Fibroblast of skin of abdomen (primary cell): ENCODE measurements at places on chromosomes 4 and X.

DNA sequence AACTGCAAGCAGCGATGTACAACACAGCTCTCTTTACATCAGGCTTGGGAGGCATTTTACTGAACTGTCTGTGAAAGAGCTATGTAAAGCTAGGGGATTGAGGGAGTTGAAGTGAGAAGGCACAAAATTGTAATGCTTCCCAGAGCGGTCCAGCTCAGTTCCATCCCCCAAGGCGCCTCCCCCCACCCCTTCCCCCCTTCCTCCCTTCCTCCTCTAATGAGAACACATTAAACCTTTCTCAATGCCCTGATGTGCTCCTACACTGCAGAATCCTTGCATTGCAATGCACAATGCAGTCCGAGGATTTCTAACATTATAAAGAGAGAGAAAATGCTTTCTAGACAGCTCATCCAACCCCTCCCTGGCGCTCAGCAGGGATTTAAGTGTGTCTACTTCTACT, 73.9 kb downstream of the CXXC4 start:
- peak; percentile 45 for DNase-seq

DNA sequence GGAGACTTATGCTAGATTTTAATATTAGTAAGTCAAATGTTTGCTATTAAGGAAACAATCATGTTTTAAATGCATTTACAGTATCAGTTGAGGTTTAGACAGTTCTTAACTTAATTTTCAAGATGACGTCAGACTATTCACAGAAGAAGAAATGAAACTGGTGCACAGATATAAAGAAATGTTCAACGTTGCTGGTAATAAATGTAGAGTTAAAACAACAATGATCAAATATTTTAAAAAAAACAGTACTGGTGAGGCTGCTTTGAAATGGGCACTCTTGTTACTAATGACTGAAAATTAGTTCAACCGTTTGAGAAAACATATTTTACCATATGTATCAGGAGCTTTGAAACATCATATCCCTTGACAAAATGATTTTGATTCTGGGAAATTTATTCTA, 44.2 kb downstream of the ABHD18 start:
- DNase-seq, result no peak

DNA sequence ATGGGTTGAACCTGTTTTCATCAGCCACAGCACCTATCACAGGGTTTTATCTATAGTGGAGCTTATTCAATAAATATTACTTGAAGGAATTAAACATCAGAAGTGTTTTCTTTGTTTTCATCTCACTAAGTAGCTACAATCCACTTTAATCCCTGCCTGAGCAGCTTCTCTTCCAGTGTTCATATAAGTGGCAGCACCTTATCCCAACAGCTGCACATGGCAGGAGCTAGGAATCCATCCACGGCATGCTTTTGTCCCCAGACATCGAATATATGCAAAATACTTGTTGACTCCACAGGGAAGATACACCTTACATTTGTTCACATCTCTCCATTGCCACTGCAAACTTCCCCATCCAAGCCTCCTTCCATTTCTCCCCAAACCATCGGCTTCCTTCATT, 549.8 kb upstream of the FAM241A start:
- DNase-seq, result no peak

- DNase-seq, result no peak
Measured at GRCh38 chr4:132893787-132894186, 255.3 kb upstream of the PCDH10 start.

DNA sequence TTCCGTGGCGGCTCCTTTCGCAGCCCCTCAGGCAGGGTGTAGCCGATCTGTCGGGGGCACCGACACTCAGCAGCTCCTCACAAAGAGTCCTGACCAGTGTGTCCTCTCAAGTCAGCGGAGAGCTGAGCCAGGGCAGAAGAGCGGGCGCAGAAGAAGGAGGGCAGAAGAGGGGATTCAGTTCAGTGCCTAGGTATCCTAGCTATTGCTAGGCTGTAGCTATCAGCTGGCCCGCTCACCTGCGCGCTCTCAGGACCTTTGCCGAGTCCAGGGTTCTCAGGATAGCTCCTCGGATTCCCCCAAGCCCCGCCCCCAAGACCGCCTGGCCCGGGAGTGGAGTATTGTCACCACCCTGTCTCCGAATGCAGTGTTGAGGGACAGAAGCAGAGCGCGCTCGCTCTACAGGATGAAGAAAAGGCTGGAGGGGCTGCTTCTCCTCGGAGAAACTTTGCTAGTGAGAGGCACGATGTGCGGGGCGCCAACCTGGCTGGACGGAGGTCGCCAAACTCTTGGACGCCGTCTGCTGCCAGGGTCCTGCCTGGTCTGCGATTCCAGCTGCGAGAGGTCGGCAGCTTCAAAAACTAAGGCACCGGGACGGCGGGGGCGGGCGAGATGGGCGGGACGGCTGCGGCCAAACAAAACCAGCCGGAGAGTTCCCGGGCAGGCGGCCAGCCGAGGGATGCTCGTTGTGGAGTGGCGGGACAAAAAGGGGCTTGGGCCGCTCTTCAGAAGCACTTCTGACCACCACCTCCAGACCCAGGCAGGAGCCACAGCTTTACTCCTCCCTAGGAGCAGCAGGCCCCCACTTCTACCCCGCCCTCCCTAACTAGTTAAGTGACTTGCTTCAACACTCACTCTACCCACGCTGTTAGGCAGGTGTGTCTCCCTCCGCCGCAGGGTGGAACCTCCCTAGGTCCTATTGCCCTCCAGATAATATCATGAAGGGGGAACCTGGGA, at the start of gene XKRX:
TSS of gene XKRX (minus strand) at position 258 of the 954 bp plus-strand sequence. CDS start 613 bp downstream, outside the sequence.
- no peak for DNase-seq

DNA sequence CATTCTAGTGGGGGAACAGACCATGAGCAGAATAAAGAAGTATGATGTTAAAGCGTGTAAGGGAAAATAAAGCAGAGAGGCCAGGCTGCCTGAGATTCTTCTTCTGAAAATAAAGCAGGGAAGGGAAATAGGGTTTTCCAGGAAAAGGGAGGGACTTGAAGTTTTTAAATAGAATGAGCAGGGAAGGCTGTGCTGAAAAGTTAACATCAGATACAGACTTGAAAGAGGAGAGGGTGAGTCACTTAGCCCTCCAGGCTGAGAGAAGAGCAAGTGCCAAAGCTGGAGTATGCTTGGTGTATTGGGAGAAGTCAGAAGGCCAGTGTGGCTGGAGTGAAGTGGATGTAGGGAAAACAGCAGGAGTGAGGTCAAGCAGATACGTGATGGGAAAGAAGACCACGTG, 10.0 kb upstream of the PLK4 start:
- DNase-seq, result peak; percentile 59

DNA sequence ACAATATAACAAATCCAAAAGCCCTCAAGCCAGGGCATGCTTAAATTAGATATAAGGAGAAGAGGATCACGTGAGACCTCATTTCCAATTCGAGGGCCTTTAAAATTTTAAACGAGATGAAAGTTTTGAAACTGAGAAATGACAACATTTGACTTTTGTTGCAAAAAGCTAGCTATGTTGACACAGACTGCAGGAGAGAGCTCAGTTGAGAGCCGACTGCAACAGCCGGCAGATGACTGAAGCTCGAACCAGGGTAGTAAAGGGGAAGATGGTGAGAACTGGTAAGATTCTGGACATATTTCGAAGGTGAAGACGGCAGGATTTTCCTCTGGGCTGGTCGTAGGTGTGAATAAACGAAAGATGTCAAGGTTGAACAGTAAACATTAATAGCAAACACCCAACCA, 773 bp downstream of the PRMT9 start:
- peak; percentile 11 for DNase-seq

DNA sequence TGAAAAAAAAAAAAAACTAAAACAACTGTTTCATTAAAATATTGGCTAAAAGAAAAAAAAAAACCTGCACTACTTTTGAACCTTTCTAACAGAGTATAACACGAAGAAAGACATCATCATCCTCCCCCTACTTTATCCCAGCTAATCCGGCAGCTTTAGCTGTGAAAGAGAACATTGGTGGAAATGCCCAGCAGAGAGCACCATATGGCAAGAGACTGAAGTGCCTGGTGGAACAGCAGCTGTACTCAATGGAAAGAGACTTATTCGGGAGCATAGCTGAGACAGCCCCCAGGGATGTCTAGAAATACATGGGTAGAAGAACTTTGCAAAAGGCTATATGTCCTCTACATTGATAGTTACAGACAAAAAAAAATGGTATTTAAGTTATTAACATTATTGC, 30.3 kb downstream of the STPG2 start:
- DNase-seq, result peak; percentile 21

GRCh38 chr4:73832651-73833237, 3.7 kb upstream of the CXCL6 start:
- DNase-seq, result peak; percentile 77

DNA sequence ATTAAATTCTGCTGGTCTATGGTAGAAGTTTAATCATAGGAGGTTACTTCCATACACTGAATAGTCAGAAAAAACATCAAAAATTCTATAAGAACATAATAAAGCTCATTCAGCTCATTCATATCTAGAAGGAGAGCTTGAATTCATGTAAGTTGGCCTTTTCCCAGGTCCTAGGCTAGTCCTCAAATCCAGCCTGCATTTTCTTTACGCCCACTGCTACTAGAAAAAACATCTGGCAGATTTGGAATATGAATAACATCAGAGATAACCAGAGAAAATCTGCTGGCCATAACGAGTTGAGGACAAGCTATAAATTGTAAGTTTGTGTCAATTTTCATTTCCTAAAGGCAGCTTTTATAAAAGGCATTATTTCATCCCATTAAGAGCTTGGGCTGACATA, 95.5 kb downstream of the MXRA5 start:
- peak; percentile 53 for DNase-seq

- no peak for DNase-seq
Measured at GRCh38 chr4:72529148-72529822, 39.7 kb downstream of the ADAMTS3 start.

- no peak for DNase-seq
Measured at GRCh38 chr4:99008051-99008450, 12.5 kb downstream of the METAP1 start.

DNA sequence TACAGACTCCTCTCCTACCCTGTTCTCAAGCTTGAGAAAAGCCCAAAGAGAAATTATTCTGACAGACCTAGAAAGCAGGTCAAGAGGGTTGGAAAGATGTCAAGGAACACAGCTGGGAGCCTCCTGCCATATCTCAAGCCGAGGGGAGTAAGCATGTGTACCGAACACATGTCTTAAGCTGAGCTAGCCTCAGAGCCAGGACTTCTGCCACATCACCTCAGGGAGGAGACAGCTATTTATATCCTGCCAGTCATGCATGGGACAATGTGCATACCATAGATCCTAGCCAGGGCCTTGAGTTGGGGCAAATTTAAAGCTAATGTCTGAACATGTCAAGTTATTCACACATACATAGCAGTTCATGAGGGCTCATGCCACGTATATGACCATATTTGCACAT, 11.8 kb downstream of the TMEM31 start:
- DNase-seq, result peak; percentile 55

DNA sequence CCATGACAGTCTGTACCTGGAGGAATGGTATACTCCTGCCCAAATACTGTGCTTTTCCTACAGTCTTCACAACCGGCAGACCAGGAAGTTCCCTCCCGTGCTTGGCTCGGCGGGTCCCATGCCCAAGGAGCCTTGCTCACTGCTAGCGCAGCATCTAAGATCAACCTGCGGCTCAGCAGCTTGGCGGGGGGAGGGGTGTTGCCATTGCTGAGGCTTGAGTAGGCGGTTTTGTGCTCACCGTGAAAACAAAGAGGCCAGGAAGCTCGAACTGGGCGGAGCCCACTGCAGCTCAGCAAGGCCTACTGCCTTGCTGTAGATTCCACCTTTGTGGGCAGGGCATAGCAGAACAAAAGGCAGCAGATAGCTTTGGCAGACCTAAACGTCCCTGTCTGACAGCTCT, 152.7 kb downstream of the TEX11 start:
- DNase-seq, result no peak

DNA sequence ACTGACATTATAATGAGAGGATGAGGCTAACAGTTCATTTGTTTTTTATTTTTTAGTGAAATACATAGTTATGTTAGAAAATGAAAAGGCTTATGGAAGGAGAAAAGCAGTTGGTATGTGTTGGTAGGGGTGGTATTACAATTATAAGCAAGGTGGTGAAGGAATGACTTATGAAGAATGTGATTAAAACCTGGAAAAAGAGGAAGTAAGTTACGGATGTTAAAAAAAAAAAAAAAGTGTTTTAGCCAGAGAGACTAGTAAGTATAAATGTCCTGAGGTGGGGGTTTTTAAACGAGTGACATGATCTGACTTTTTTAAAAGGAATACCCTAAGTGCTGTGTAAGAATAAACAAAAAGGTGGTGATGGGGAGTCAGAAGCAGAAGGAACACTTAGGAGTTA, 206.8 kb downstream of the IL15 start:
- no peak for DNase-seq

DNA sequence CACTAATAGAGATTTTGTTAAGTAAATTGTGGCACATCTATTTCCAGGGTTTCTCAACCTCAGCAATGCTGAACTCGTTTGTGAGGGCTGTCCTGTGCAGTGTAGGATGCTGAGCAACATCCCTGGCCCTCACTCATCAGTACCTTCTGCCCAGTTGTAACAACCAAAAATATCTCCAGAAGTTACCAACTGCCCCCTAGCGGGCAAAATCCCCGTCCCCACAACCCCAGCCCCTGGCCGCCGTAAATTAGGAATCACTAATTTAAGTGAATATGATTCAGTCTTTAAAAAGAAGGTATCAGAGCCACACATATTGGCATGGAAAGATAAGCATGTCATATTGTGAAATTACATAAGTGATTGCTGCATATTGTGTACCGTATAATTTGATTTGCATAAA, 123.4 kb downstream of the ASB9 start:
- DNase-seq, result peak; percentile 5

DNA sequence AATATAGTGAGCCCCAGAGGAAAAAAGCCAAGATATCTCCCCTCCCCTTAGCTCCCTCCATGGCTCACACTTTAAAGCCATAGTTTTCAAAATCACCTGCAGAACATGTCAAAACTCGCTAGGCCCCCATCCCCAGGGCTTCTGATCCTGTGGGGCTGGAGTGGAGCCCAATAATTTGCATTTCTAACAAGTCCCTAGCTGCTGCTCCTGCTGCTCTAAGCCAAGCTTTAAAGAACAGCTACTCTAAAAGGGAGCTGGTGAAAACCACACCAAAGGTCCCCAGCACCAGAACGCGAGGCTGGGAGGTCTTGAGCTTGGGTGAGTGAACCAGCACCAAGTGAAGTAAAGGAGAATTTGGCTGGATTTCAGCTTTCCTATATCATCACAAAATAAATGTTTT, 237.1 kb downstream of the ZNF674 start:
- DNase-seq, result no peak

DNA sequence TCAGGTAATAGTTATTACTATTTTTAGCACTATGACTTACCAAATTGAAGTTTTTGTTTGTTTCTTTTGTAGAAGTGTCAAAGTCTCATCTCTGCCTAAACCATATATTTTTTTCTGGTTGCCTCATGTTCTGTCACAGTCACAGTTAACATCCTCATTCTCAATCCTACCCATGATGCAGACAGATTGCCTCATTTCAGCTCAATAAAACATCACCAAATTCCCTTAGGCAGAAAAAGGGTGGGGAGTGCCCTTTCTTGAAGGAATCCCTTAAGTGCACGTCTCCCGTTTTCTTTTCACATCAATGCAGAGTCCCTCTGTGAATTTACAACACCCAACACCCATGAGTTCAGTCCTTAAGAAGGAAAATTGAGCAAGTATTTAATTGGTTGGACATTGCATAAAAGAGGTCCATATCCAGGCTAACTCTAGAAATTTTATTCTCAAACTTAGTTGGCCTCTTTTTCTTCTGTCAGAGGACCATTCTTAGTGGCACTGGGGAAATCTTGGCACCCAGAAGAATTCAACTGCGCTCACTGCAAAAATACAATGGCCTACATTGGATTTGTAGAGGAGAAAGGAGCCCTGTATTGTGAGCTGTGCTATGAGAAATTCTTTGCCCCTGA, 103.7 kb upstream of the BMPR1B start:
- DNase-seq, result no peak

GRCh38 chrX:71650333-71650969, 16.9 kb upstream of the LOC101059915 start:
- no peak for DNase-seq

- no peak for DNase-seq
Measured at GRCh38 chrX:19237901-19238300, 105.8 kb upstream of the PDHA1 start.
